ENCODE measurements at places on chromosomes 1 and 21.

- DNase-seq: no peak
Measured at GRCh38 chr1:183043872-183044854, 20.9 kb downstream of the LAMC1 start.

GRCh38 chr21:31967334-31967733 lies 94.5 kb downstream of the HUNK start:
- no peak for DNase-seq

DNA sequence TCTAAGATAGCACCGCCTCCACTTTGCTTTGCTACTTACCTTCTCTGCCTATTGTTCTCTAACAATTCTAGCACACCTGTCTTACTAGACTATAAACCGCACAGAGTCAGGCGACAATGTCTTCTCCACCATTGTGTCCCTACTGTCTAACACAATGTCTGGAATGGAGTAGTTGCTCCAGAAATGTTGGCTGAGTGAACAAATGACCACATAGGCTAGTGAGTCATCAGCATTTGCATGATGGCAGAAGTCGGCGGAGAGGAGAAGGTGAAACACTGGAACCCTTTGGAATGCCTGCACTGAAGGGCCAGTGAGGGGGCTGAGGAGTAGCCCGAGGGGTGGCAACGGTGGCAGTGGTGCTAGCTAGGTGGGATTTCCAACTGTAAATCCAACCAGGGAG lies 14.0 kb upstream of the PABPC4 start:
- no peak for DNase-seq

GRCh38 chr1:12037486-12038355 lies 18.4 kb downstream of the MIIP start:
- no peak for DNase-seq

- DNase-seq: no peak
Measured at GRCh38 chr1:210310562-210311153, 18.0 kb upstream of the HHAT start.

DNA sequence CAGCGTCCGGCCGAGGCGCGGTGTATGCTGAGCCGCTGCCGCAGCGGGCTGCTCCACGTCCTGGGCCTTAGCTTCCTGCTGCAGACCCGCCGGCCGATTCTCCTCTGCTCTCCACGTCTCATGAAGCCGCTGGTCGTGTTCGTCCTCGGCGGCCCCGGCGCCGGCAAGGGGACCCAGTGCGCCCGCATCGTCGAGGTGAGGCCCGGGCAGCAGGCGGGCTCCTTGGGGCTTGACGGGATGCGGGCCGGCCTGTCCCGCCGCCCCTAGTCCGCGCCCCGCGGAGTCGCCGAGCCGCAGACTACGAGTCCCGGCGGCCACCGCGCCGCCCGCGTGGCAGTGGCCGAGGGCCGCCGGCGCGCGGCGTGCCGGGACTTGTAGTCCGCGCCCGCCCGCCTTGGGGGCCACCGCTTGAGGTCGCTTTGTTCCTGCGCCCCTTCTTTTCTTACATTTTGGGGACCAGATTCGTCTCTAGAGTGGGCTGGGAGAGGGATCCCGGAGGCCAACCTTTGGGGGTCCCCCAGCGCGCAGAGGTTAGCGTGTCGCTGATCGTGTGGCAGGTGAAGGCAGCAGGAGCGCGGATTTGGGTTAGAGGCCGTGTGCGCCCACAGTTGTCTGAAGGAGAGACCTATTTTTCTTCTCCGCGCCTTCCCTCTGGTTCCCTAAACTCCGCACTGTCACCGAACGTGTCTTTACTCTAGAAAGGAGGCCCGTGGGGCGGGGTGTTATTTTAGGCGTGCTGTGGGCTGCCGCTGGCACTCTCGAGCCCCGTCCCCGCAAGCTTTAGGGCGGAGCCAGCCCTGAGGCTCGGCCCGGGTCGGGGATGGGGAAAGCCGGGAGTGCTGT lies 553 bp downstream of the CMPK1 start:
- peak; percentile 74 for DNase-seq

- no peak for DNase-seq
Measured at GRCh38 chr1:228060458-228061190, 21.9 kb upstream of the ARF1 start.

- no peak for DNase-seq
Measured at GRCh38 chr1:15610167-15610566, 7.1 kb upstream of the DDI2 start.

DNA sequence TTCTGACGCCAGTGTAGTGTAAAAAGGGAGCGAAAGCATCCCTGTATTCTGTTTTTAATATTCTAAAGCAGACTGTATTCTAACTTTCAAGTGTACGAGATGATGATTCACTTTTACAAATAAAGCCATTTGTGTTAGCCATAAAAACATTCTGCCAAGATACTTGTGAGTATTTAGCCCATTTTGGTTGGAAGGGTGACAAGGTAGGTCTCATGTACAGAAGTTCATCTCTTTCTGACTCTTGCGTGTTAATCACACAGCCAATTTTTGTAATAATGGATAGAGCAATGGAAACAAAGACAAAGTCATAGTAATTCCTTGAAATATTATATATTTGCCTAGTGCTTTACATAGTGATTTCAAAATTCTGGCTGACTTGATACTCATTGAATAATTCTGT lies 125.3 kb upstream of the GREM2 start:
- DNase-seq: no peak

DNA sequence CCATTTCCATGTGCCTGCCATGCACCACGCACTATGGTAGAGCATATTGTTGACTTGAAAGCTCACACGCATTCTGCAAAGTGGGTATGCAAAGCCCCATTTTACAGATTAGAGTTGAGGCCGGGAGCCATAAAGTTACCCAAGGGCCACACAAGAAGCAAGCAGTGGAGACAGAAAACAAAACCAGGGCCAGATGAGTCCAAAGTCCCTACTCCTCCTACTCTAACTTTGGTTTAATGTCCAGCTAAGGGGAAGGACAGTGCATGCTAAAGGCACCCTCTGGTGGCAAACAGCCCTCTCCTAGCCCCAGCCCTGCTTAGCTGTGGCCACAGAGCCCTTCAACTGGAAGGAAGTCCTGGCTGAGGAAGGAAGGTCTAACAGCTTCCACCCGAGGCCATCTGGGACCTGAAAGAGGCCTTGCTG lies 74.9 kb downstream of the SLC66A1 start:
- DNase-seq: no peak

DNA sequence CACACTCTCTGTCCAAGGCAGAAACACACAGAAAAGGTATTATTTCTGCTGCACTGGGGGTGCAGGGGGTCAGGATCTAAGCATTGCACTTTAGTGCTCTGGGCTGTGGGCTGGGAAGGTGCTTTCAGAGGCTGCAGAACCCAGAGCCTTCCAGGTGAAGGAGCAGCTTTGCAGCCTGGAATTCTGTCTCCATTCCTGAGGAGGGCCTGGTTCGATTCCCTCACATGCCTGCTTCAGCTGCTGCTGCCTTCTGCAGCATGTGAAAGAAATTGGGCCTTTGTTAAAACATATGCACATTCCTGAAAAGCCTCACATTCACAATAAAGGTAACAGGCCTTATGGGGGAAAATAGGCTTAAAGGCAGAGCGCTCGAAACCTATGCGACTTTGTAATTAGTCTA lies 35.9 kb downstream of the VTCN1 start:
- no peak for DNase-seq

- DNase-seq: no peak
Measured at GRCh38 chr1:16063226-16063829, 10.1 kb downstream of the FAM131C start.

DNA sequence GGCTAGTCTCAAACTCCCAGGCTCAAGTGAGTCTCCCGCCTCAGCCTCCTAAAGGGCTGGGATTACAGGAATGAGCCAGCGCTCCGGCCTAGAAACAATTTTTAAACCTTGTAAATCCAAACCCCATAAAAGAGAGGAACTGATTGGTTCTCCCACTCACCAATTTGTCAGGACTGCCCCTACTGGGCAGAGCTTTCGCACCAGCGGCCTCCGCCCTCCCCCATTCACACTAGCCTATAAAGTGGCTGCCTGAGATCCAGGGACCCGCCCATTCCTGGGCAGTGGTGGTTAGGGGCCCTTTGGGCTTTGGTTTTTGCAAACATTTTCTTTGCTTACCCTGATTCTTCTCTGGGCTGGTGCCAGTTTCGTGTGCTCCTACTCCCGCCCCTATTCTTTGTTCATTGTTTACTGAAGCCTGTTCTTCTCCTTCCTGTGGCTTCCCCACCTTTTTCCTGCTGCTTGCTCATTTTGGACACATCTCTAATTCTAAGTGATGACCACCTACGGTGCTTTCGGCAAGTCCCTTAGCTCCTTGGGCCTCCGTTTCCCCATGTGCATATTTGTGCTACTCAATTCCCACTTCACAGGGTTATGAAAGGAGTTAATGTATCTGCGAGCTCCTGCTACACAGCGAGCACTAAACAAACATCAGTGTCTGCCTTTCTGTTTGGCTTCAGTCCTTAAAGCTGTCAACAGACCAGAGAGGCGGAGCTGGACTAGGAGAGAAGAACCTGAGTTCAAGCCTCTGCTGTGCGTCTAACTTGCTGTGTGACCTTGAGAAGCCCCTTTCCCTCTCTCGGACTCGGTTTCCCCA lies 39.8 kb upstream of the CLIC4 start:
- peak; percentile 59 for DNase-seq

GRCh38 chr1:23691499-23692307 lies at the start of gene RPL11:
RPL11 (plus strand) TSS chr1:23691806; CDS start chr1:23691824, 18 bp downstream.
- peak; percentile 88 for DNase-seq

DNA sequence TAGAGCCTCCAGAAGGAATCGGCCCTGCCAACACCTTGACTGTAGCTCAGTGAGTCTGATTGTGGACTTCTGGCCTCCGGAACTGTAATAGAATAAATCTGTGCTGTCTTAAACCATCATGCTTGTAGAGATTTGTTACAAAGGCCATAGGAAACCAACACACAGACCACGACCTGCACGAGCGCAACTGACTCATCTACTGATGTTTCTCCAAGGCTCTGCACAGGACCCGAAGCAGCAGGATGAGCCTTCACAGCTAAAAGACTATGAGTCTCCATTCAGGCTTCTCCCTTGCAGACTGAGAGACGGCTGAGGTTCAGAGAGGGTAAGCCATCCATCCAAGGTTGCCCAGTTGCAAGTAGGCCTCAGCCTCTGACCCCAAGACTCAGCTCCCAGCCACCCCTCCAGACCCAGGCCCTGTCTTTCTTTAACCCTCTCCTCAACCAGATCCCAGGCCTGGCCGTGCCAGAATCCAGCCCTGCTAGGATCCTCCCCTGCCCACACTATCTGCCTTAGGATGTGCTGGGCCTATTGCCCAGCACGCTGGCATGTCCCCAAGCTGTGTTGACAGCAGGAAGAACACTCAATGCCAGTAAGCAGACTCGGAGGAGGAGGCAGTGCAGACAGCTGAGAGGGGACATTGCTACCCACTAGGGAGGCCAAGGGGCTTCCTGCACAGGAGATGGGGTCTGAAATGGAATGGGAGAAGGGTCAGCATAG lies 109.0 kb downstream of the HMGB4 start:
- DNase-seq: no peak

GRCh38 chr1:211609120-211610024 lies 30.4 kb upstream of the SLC30A1 start:
- DNase-seq: no peak

- no peak for DNase-seq
Measured at GRCh38 chr1:50066806-50067205, 41.9 kb upstream of the ELAVL4 start.

DNA sequence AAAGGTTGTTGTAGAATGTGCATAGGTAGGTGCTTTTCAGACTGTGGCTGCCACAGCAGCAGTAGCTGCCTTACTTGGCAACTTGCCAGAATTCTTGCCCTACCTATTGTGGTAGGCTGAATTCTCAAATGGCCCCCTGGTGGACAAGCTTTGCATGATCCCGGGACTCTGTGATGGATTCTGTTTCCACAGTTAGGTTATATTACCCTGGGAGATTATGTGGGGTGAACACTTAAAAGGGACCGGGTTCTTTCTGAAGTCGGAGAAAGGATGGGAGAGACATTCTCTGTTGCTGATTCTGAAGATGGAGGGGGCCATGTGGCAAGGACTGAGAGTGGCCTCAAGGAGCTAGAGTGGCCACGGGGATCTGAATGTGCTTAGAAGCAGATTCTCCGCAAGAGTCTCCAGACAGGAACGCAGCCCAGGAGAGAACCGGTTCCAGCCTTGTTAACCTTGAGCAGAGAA lies 32.1 kb upstream of the KCNE1 start:
- DNase-seq: no peak

GRCh38 chr1:153800516-153800915 lies 25.3 kb downstream of the SLC27A3 start:
- DNase-seq: no peak

GRCh38 chr1:179141592-179142251 lies 59.9 kb downstream of the TOR3A start:
- no peak for DNase-seq

GRCh38 chr1:6183520-6183989 lies 3.4 kb upstream of the CHD5 start:
- DNase-seq: no peak

- no peak for DNase-seq
Measured at GRCh38 chr1:100145116-100145515, 12.2 kb downstream of the TRMT13 start.

- no peak for DNase-seq
Measured at GRCh38 chr1:22650089-22650693, 2.8 kb upstream of the C1QB start.

DNA sequence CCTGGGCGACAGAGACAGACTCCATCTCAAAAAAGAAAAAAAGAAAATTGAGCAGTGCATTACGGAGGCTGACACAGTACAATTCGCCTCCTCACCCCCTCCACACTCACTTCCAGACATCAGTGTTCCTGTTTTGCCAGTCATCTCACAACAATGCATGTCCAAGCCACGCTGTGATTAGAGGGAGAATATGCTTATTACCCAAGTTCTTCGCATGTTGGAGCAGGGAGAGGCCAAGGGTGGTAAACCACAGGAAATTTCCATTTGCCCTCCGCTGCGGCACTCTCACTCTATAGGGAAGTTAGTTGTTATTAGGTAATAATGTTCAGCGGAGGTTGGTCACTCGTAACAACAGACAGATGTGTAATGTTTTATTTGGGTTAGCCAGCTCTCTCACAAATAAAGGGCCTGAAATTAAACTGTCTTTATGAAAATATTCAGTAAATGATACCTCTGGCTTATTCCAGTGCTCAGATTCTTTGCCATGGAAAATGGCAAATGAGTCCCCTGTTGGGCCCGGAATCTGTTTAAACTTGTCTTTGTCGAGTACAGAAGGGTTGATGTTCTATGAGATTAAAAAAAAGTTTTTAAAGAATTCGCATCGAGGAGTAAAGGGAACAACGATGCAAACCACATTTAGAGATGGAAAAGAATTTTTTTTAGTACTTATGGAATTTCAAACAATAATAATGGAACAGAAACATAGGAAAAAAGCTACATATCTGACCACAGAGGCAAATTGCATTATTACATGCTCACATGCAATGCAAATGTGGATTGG lies 33.1 kb downstream of the KCNJ15 start:
- DNase-seq: no peak

GRCh38 chr1:243950166-243950565 lies 100.1 kb upstream of the AKT3 start:
- DNase-seq: no peak

- DNase-seq: no peak
Measured at GRCh38 chr1:231899713-231900435, 273.3 kb downstream of the DISC1 start.
